ENCODE measurements at places on chromosomes 2 and 18.

DNA sequence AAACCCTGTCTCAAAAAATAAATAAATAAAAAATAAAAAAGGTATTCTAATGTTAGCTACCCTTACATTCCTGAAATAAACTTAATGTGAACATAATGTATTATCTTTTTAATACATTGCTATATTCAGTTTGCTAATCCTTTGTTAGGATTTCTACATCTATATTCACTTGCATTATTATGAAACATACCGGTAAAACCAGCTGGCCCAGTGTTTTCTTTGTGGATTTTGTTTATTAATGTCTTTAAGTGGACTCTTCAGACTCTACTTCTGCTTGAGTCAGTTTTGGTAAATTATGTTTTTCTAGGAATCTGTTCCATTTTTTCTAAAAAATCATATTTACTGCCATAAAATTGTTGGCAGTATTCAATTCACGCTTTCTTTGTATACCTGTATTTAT, 34.5 kb downstream of the PTPN2 start:
- DNase-seq: no peak

DNA sequence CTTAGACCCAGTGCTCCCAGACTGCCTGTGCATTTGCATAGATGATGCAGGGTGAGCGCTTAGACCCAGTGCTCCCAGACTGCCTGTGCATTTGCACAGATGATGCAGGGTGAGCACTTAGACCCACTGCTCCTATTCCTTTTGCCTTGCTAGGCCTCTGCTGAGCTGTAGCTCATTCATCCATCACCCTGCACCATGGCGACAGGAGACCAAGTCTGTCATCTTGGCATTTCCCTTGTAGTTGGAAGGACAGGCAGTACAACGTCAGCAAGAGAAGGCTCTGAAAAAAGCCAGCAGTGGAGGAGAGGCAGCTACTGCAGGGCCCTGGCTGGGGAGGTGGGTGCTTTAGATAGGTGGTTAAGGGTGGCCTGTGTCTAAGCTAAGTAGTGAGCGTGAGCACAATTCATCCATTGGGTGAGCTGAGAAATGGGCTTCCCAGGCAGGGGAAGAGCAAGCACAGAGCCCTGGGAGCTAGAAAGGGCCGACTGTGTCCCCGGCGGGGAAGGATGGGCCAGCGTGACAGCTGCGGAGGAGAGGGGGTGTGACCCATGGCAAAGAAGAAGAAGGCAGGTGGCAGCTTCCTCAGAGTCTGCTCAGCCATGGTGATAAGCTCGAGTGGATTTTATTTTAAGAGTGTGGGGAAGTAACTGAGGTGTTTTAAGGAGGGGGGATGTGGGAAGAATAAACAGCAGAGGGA, 108.8 kb downstream of the LPIN1 start:
- DNase-seq: no peak

GRCh38 chr2:136331226-136331625, 213.3 kb upstream of the CXCR4 start:
- no peak for DNase-seq

DNA sequence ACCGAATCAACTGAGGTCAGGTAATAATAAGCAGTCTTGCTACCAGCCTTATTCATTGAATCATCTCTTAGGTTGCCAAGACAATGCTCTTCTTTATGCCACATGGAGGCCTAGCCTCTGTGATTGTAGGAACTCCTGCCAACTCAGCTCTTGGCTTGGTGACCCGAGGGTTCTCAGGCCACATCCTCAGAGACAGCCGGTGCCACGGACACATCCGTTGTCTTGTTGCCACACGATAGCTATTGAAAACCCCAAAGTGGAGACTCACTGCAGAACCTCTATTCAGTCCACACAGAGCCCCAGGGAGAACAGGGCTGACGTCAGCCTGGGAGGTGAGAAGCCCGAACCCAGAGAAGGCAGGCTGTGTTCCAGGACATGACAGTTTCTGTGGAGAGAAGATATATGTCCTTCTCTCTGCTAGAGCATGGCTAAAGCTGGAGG, 53.5 kb upstream of the TGFA start:
- DNase-seq: no peak

GRCh38 chr2:32715981-32716380, 88.1 kb downstream of the TTC27 start:
- no peak for DNase-seq

- DNase-seq: no peak
Measured at GRCh38 chr2:103161456-103162289, 399.8 kb downstream of the TMEM182 start.

DNA sequence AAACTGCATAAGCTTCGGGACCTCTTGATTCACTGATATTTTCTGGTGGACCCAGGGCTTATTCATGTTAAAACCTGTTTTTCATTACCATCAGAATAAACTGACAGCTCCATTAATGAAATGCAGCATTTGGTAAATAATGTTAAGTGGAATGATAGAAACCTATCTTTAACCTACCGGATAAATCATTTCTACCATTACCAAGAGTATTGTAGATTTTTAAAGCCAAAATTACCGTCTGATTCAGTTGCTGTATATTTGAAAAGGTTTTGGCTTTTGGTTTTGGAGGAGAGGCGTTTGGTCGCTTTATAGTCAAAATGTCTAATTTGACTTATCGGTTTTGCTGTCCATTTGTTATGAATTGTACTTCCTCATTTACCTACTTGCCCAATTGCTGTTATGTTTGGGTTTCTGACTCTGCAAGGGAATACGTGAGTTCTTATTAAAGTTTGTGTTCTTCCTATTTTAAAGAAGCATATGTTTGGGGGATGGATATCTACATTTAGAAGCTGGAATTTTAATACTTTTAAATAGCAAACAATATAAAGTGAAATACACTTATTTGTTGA, 1.0 kb upstream of the CUL3 start:
- no peak for DNase-seq

- no peak for DNase-seq
Measured at GRCh38 chr18:79916546-79917168, 34.8 kb downstream of the SLC66A2 start.

DNA sequence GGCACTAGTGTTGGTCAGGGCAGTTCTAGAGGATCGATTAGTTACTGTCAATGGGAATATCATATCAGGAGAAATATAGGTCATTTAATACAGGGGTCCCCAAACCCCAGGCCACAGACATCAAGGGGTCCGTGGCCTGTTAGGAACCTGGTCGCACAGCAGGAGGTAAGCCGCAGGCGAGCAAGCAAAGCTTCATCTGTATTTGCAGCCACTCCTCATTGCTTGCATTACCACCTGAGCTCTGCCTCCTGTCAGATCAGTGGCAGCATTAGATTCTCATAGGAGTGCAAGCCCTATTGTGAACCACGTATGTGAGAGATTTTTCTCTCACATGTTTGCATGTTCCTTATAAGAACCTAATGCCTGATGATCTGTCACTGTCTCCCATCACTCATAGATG, 81.9 kb downstream of the DSC3 start:
- DNase-seq: no peak

DNA sequence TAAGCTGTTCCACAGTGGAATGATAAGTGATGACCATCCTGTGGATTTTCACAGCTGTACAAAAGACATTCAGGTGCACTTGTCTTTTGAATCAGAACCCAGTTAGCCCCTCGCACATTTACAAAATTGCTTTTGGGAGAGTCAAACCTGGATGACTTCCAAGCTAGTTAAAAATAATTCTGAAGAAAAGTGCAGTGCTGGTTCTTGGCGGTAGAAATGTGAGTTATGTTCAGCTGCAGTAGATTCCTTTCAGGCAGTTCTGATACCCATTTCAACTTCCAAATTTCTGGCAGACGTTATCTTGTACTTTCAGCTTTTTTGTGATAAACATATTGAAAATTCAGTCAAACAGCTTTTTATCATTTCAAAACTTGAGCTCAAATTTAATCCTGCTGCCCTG, 324.7 kb downstream of the NRXN1 start:
- no peak for DNase-seq
